ENCODE measurements at places on chromosomes 11 and 22.

GRCh38 chr22:20165913-20166312, 15.1 kb upstream of the CCDC188 start:
- DNase-seq, result no peak

GRCh38 chr22:45878901-45879551, 97.9 kb downstream of the WNT7B start:
- DNase-seq, result no peak

GRCh38 chr11:73271936-73272679, at the start of gene P2RY6:
Gene P2RY6 (plus strand): TSS chr11:73272338. CDS start chr11:73296519, 24,181 bp downstream.
- DNase-seq, result peak; percentile 60

GRCh38 chr22:22799561-22799960, 88.1 kb upstream of the IGLL5 start:
- no peak for DNase-seq

- DNase-seq, result no peak
Measured at GRCh38 chr11:28704801-28705200, 596.6 kb downstream of the METTL15 start.

DNA sequence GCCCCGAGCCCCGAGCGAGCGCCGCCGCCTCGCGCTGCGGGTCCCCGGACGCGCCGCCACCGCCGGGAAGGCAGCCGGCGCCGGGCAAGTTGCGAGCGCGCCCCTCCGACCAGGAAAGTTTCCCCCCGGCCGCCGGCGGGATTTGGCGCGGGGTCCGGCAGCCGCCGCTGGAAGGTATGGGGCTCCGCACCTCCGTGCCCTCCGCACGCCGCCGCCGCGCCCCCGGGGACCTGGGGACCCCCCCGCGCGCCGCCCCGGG, 281 bp downstream of the TSPAN18 start:
- DNase-seq, result no peak

- no peak for DNase-seq
Measured at GRCh38 chr11:93160808-93161207, 37.0 kb downstream of the SLC36A4 start.

DNA sequence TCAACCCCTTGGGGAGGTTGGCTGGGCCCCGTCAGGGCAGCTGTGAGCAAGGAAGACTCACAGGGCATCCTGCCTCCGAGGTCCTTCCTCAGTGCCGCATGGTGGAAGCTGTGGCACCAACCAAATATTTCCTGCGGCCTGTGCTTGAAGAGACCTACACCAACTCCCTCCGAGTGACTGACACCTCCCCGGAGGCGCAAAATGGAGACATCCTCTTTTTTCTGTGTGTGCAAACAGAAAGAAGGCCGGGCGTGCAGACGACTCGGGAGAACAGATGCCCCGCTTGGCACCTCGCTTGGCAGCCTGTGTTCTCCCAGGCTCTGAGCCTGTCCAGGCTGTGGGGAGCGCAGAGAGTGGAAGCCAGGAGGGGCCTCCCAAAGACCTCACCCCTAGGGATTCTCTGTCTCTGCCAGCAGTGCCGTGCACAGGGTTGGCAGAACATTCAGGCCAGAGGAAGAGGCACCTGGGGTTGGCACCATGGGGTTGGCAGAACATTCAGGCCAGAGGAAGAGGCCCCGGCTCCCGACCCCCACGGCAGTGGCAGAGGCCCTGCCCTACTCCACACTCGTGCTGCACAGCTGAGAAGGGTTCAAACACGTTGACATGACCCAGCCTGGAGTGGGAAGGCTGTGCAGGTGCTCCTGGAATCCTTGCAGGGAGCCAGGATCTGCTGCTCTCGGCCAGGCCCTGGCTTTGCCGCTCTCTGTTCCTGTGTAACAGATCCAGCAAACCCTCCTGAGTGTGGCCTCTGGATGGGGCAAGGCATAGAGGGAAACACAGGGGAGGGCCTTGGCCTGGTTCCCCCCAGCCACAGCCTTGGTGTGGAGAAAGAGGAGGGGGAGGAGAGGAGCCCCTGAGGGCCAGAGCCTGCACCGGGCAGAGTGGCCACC, 805.5 kb downstream of the BRD1 start:
- DNase-seq, result no peak

GRCh38 chr22:25510876-25511275, 53.6 kb upstream of the GRK3 start:
- no peak for DNase-seq

DNA sequence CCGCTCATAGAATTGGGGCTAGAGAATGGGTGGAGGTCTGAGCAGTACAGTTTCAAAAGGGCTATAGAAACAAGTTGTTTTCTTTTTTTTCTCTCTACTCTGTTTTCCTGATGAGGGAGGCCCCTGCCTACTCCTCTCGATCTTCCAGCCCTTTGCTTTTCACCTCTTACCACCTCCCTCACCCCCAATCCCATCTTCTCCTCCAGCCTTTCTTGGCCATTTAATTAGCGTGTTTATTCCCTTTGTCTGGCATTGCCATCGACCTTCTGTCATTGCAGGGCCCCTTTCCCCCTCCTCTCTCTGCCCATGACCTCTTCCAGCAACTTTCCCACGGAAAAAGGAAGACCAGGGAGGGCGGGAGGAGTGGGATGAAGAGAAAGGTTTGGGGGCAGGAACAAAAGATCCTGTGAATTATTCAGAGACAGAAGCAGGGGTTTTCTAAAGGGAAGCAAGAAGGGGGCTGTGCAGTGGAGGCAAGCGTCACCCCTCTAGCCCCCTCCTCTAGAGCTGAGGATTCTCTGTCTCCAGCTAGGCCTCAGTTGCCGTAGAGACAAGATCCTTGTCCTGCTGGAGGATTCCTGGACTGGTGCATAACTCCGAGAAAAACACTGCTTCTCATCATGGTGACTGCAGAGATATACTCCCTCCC, 12.9 kb downstream of the DTX4 start:
- DNase-seq, result no peak

DNA sequence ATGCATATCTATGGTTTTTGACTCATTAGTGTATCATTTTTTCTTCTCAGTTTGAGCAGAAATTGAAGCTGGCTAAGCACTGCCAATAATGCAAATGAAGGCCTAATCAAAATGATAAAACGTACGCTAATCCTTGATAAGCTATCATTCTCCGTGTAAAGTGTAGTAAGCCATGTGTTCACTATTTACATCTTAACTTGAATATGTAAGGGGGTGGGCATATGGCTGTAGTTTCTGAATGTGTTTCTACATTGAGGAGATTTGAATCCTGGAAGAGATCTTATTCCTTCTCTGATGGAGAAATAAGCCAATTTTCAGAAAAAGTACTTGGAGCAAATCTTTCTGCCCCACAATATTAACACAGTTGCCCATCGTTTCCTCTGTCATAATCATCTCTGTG, 351.8 kb upstream of the ANO3 start:
- DNase-seq, result no peak
